Activated CD8-positive, alpha-beta memory T cell treated with anti-CD3 and anti-CD28 coated beads for 4 hours (primary cell): ENCODE measurements at places on chromosomes 7 and 10.

DNA sequence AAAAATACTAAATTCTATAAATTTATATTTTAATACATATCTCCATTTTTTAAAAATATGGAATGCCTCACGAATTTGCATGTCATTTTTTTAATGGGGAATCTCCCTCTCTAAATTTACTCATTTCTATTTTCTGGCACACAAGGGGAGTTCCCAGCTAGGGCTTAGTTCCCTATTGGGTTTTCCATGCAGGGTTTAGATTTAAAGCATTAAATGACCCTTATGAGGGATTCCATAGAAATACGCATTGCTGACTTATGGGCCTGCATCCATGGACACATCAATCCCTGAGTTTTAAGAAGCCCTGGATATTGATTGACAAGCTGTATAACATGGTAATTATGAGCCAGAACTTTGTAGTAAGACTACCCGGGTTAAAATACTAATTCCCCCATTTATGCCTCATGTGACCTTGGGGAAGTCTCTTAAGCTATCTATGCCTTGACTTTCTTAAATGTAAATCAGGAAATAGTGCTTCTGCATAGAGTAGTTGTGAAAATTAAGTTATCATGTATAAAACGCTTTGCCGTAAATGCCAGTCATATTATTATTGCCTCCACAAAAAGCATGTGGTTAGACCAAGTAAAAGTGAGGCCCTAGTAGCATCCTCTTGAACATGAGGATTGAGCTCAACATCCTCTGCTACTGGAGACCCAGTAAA, 78.8 kb upstream of the ANKRD1 start:
- no peak for DNase-seq

DNA sequence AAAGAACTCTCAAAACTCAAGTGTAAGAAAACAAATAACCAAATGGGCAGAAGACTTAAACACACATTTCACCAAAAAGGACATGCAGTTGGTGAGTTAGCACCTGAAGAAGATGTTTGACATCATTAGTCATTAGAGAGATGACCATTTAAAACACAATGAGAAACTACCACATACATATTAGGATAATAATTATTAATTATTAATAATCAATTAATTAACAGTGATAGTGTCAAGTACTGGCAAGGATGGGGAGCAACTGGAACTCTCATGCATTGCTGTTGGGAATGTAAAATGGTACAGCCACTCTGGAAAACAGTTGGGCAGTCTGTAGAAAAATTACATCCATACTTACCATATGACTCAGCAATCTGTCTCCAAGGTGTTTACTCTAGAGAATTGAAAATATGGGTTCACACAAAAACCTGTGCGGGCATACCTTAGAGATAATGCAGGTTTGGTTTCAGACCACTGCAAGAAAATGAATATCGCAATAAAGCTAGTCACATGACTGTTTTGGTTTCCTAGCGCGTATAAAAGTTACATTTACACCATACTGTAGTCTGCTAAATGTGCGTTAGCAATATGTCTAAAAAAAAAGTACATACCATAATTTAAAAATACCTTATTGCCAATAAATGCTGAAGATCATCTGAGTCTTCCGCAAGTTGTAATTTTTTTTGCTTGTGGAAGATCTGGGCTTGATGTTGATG, 30.3 kb downstream of the ARID5B start:
- DNase-seq: no peak

- DNase-seq: no peak
These were observed 965.5 kb downstream of the GRID1 start for GRCh38 chr10:85400981-85401695.

GRCh38 chr7:135685306-135686084, 23.2 kb downstream of the STMP1 start:
- DNase-seq: no peak

- no peak for DNase-seq
These were observed 25.7 kb downstream of the SUV39H2 start for GRCh38 chr10:14904316-14904732.

GRCh38 chr7:13508586-13508985, 480.9 kb downstream of the ETV1 start:
- no peak for DNase-seq

DNA sequence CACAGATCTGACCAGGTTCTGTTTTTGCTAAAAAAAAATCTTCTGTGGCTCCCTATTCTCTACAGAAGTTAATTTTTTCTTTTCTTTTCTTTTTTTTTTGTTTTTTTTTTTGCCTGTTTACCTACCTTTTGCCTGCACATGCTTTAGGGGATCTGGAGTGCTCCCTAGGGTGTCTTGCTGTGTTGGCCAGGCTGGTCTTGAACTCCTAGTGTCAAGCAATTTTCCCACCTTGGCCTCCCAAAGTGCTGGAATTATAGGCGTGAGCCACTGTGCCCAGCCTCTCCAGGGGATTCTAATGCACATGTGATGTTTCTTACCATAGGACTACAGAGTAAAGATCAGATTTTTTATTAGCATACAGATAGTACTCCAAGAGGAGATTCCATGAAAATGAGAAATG, 10.6 kb downstream of the CCSER2 start:
- no peak for DNase-seq

- no peak for DNase-seq
These were observed 98.8 kb upstream of the MACROH2A2 start for GRCh38 chr10:69953851-69954250.

- no peak for DNase-seq
These were observed 175.8 kb upstream of the PRKCQ start for GRCh38 chr10:6755781-6756460.

GRCh38 chr7:17422966-17423365, 124.5 kb downstream of the AHR start:
- no peak for DNase-seq

GRCh38 chr7:47294556-47295222, 287.2 kb downstream of the TNS3 start:
- DNase-seq: no peak

- DNase-seq: no peak
These were observed 28.6 kb downstream of the RABGEF1 start for GRCh38 chr7:66768865-66769832.

- DNase-seq: peak; percentile 52
These were observed 4.8 kb downstream of the EGR2 start for GRCh38 chr10:62811159-62811875.

- no peak for DNase-seq
These were observed 53.7 kb upstream of the SEMA3A start for GRCh38 chr7:84248267-84248666.

DNA sequence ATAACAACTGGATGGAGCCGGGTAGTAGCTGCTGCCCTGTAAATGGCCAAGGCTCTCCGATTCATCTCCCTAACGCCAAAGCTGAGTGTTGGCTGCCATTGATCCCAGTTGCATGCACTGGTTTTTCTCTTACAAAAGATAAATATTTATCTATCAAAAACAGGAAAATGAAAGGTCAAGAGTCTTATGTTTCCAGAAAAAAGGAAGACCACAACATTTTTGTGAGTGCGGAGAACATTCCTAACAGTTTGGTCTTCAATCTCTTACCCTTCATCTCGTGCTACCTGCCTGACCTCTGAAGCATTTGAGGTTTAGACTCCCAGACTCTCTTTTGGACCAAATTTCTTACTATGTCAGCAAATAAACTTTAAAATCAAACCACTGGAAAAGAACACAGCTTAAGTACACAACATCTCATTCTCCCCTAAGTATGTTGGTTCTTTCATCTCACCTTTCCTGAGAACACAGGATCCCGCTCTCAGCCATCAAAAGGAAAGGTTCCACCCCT, 61.6 kb downstream of the SORBS1 start:
- DNase-seq: no peak

DNA sequence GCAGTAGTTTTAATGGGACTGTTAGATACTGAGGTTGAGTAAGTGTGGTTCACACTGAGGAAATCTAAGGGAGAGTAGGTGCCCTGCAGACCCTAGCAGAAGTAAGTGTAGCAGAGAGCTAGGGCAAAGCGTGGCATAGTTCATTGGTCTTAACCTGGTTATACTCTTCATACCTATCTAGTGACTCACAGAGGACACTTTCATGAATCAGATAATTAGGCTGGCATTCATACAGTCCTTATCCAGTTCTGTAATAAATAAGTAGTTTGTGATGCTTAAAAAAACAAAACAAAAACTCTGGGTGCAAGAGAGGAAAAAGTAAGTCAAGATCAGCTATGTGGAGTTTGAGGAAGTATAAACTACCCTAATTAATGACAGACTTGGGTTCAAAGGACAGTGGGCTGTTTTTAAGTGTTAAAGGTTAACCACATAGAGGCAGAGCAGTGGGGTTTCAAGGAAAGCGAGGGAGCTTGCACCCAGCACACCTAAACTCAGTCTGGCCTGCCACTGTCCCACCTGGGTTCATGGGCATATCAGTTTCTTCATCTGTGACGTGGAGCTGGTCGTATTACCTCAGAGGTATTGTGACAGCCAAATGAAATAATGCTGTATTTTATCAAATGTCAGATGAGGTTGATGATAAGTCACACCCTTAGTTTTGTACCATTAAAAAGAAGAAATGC, 27.1 kb downstream of the LMTK2 start:
- DNase-seq: no peak

DNA sequence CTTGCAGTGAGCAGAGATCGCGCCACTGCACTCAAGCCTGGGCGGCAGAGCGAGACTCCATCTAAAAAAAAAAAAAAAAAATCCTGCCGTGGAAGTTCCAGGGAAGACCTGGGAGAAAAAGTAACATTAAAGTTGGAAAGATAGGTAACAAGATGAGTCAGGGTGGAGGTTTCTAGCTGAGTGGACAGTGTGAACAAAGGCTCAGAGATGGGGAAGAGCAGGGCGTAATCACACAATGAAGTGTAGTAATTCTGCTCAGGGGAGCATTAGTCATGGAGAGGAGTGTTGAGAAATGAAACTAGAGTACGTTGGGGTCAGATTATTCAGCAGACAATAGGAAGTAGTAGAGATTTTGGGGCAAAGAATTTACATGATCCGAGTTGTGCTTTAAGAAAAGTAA, 21.6 kb upstream of the WASL start:
- DNase-seq: no peak

GRCh38 chr7:3264693-3265339, 36.2 kb upstream of the SDK1 start:
- no peak for DNase-seq

- DNase-seq: no peak
These were observed 343.3 kb downstream of the GRID1 start for GRCh38 chr10:86023336-86023735.

DNA sequence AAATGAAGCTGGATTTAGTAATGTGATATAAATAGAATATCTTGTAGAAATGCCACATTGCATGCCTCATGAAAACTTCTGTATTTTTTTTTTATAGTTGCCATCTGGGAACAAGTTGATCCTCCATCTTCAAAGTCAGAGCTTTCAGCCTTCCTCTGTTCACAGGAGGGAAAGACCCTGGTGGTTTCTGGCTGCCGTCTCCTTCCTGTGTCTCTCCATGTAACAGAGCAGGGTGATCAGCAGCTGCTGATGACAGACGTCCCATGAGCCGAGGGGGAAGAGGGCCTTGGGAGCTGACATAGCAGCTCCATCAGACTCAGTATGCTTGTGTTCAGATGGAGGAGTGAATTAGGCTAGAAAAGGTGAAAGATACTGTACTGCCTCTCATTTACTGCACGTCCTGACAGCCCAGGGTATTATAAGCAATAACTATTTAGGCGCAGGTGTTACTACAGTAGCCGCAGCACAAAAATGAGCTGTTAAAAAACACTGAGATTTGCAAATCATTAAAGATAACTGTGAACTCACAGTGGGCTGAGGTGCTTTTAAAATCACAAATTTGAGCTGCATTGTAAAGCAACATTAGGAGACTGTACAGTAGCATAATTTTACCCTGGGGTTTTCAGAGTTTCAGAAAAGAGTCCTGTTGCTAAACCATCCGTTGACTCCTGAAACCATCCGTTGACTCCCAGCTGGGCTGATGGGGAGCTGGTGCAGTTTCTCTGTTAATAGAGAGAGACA, 103.3 kb downstream of the CFAP58 start:
- no peak for DNase-seq

GRCh38 chr10:46282842-46283574, 3.8 kb upstream of the ANTXRL start:
- peak; percentile 22 for DNase-seq

- peak; percentile 27 for DNase-seq
These were observed at the start of gene ASAH2B for GRCh38 chr10:50739618-50740292. TSS of gene ASAH2B (plus strand) at chr10:50739936. CDS start at chr10:50745131, 5,195 bp downstream.

GRCh38 chr10:69750725-69751124, 51.0 kb upstream of the COL13A1 start:
- DNase-seq: no peak

DNA sequence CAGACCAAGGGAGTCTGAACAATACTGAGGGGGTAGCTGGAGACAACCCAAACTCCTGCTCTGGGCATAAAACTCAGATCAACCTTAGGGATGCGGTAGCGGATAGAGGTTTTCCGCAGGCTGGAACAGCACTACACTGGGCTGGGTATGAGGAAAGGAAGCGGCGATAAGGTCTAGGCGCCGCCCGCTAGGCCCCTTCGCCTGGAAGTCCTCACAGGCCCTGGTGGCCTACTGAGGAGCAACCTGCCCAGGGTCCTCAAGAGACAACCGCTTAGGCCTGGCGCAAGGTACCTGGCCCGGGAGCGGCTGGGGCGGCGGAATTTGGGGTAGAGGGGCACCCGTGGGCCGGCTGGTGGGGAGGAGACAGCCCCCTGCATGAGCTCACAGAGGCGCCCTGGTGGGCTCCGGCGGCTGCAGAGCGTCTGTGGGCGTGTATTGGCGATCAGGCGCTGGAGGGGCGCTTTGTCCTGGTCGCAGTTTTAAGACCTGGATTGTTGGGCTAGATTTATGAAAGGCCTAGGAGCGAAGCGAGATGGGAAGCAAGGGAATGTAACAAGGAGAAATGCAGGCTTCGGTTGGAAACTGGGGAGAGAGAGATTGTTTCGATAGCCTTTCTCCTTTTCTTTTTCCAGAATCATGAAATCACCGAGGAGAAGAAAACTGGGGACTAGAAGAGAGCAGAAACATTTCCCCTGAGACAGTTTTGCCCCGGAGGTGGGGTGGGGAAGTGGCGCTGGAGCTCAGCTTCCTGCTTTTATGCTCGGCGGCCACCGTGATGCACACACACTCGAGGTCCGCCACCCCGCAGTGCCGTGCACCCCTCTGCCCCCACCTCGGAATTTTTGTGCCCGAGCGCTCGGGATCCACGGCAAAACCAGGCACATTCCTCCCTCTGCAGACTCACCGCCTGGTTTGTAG, 2.4 kb upstream of the NKX2-3 start:
- DNase-seq: no peak
